ENCODE measurements at places on chromosomes 5 and 9.
A peak's percentile ranks its signal among the peaks of the same experiment; 100 is the strongest.

DNA sequence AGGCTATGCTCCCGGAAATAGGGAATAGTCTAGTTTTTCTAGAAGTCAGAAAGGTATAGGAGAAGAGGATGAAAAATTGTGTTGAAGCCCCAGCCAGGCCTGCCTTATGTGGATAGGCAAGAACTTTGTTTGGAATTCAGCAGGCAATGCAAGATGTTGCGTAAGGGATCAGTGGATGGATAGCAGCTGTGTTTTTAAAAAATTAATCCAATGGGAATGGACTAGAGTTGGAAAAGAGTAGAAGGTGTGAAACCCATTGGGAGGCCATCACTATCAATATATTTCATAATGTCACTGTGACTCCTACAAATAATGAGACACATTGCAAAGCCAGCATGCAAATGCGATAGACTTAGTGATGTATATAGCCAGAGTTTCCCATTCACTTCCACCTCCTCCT, 281.9 kb downstream of the MARCHF11 start:
- no peak for DNase-seq

DNA sequence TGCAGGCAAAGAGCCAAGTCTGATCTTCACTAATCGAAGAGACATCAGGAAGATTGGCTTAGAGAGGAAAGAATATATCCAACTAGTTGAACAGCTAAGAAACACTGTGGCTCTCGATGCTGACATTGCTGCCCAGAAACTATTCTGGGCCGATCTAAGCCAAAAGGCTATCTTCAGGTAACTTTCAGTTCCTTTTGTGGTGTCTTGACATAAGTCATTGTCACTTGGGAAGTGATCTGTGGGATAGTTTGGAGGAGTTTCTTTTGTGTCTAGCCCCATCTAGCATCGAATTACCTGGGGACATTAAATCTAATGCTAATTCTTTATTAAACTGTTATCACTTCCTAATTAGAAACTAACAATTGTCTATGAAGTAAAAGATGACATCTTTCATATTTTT, 24.0 kb downstream of the VLDLR start:
- DNase-seq, result no peak

- DNase-seq, result no peak
Measured at GRCh38 chr5:77181596-77182304, 28.7 kb upstream of the PDE8B start.

GRCh38 chr5:172303162-172303561, 19.6 kb upstream of the UBTD2 start:
- DNase-seq, result no peak

DNA sequence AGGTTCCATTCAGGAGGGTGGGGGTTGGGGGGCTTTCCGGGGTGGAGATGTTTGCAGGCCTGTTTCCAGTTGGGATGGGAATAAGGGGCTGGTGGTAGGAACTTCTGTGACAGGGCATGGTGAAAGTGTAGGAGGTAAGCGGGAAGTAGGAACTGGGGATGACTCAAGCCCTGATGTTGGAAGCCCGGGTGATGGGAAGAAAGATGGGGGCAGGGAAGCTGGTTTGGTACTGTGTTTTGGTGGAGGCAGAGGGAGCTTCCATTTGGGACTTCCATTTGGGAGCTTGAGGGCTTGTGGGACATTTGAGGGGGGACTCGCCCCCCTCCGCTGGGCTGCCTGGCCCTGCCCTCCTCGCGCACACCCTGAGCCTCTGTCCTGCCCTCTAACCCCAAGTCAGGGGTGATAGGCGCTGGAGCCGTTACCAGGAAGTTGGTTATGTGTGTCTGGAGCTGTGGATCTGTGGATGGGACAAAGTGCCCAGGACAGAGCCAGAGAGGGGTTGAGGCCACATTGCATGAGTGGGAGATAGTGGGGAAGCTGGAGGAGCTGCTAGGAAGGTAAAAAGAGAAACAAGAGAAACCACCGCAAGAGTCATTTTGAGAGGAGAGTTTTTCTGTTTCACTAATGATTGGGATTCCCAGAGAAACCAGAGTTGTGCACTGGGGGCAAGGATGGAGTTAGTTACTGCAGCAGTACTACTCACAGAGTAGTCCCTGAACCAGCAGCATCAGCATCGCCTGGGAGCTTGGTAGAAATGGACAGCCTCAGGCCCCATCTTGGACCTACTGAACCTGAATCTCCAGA, 6.6 kb downstream of the RGS14 start:
- DNase-seq, result no peak

DNA sequence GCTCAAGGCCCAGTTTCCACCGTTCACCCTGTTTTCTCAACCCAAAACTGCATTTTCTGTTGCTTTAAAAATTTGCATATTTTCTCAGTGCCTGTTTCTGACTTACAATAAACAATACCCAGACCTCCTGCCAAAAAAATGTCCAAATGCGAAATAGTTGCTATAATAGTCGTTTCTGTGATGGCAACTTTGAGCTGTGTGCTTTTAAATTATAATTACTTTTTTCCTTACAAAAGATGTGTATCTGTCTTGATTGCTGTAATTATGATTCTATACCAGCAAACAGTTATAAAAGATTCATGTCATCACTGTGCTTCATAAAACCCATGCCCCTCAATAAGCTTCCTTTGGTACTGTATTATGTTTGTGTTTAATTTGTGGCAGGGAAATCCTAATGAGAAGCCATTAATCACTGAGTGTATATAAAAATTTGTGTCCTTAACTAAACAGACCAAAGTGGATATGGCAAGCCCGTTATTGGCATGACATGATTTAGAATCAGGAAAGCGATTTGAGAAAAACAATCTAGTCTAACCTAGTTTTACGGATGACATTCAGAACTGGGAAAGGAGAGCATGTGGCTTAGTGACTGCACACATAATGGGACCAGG, 5.4 kb upstream of the SLC1A3 start:
- no peak for DNase-seq

DNA sequence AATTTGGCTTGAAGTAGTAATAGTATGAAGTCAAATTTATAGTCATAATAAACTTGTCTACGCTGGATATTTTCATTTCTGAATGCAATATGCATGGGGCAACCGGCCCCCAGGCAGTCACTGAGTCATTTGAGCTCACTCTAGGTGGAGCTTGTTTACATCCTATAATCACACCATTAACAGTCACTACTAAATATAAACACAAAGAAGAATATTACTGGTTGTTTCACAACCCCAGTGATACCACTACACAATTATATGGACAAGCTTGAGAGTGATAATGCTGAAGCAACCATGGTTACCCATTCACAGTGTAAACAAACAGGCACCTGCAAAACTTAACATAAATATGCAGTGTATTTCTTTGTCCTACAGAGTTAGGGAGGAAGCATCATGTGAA, 68.7 kb downstream of the MARCHF3 start:
- peak; percentile 82 for DNase-seq

GRCh38 chr9:12708562-12709298, 15.5 kb downstream of the TYRP1 start:
- peak; percentile 88 for DNase-seq

DNA sequence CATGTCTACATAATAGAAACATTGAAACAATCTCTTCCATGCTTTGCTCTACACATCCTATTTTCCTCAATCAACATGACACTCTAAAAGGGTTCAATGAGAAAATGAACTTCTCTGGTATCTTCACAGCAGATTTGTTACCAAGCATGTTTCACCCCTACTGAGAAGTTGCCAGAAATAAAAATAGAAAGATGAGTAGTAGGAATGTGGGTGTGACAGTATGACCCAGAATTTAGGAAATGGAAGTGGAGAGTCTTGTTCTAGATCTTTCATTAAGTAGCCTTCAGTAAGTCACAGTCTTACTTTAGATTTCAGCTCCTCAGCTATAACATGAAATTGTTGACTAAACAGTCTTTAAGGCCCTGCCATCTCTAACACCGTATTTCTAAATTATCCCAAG, 581.8 kb downstream of the EFNA5 start:
- DNase-seq, result no peak

DNA sequence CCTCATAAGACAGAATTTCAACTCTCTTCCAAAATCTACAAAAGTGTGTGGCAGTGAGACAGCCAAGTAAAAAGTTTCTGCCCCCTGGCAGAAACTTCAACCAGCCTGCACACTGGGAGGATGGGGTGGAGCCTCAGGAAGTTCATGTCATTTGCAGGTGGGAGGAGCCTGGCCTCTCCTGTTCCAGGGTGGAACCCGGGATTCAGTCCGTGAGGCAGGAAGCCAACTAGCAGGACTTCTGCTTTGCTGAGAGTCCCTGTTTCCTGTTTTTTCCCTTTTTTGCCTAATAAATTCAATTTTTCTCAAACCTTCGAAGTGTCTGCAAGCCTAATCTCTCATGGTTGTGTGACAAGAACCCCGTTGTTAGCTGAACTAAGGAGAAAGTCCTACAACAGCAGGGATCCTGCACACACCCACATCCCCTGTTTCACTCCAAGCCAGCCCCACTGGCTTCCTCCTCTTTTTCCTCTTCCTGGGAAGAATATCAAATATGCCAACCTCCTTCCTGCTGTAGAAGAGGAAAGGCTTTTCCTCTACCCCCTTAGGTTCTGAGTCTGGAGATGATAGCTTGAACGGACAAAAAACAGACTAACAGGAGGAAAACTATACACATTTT, 69.3 kb downstream of the ALDH7A1 start:
- peak; percentile 35 for DNase-seq

DNA sequence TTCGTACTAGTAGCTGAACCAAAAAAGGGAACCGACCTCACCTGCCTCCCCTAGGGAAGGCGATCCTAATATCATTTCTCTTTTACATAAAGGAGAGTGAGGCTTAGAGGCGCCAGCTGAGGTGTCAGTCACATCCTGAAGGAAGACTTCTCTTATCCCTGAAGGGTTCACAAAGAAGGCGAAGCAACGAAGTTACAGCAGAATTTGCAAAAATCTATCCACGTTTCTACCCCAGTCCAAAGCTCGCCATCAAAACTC, 598 bp upstream of the KIAA1191 start:
- DNase-seq, result no peak

DNA sequence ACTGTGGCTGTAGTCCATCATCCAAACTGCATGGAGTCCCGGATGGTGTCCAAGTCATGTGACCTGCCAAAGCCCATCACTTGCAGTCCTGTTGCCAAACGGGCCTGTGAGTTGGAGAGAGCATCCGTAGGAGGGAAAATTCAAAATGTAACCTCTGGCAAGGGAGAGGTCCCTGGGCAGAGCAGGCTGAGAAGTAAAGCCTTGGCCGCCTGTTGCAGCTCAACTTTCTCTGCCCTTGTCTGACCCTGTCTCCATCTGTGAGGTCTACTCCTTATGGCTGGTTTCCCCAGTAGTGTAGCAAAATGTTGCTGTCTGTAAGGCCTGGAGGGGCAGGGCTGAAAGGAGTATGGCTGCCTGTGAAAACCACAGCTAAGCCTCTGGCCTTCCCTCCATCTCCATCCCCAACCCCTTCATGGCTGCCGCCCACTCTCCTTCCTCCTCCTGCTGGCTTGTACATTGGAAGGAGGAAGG, 163.5 kb downstream of the SEMA6A start:
- DNase-seq, result peak; percentile 5

DNA sequence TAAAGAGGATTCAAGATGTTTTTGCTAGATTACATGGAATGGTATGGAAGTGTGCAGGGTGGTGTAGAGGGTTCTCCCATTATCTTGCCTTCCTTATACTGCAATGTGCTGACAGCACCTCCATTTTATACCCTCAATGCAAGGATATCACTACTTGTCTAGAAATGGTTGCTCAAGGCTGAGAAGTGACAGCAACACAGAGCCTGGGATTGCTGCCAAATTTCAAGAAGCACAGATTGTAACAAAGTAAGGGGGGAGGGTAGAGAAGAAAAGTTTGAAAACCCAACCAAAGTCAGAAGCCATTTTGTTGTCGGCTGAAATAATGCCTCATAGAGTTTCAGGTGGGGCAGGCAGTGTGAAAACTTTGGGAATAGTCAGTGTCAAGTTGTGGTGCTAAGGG, 29.8 kb downstream of the PCDHAC2 start:
- DNase-seq, result no peak

GRCh38 chr9:92762781-92763708, 1.6 kb downstream of the BICD2 start:
- no peak for DNase-seq

GRCh38 chr9:114056527-114056926, 21.6 kb downstream of the AMBP start:
- no peak for DNase-seq

GRCh38 chr5:129904102-129904666, at the start of gene CHSY3:
Gene CHSY3, plus strand, starts transcription at chr5:129904465.
- DNase-seq, result peak; percentile 71

DNA sequence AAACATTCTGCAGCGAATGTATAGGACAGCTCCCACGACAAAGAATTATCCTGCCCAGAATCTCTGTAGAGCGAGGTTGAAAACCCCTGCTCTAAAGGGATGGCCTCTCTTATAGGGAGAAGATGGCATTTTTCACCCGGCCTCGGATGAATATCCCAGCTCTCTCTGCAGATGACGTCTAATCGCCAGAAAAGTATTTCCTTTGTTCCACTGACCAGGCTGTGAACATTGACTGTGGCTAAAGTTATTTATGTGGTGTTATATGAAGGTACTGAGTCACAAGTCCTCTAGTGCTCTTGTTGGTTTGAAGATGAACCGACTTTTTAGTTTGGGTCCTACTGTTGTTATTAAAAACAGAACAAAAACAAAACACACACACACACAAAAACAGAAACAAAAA, 17.4 kb upstream of the RARS1 start:
- peak; percentile 86 for DNase-seq

GRCh38 chr9:105930011-105930627, 235.8 kb downstream of the TMEM38B start:
- DNase-seq, result no peak
